Body of pancreas (tissue), 4 donors: ENCODE measurements at places on chromosomes 1 and 21.
A peak's percentile ranks its signal among the peaks of the same experiment; 100 is the strongest.

DNA sequence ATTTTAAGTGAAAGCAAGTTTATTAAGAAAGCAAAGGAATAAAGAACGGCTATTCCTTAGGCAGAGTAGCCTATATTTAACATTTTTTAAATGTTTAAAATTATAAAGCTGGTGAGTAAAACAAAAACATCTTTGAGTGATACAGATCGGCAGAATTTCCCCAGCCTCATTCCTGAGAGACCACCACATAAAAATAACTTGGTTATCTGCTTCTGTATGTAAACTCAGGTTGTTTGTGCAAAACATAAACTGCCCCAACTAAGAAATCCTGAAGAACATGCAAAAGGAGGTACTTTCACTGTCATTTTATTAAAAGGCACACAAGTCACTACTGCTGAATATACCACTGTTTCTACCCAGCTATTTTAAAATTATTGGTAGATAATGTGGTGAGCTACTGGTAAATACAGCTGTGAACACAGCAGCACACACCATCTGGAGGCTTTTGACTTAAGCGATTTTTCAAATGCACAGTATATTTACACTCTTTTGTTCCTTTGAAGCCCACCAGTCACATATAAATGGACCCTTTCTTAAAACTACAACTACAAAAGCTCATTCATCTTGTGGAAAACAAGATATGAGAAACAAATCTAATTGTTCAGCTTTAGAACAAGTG, 119.3 kb downstream of the RERE start:
- no peak for DNase-seq

DNA sequence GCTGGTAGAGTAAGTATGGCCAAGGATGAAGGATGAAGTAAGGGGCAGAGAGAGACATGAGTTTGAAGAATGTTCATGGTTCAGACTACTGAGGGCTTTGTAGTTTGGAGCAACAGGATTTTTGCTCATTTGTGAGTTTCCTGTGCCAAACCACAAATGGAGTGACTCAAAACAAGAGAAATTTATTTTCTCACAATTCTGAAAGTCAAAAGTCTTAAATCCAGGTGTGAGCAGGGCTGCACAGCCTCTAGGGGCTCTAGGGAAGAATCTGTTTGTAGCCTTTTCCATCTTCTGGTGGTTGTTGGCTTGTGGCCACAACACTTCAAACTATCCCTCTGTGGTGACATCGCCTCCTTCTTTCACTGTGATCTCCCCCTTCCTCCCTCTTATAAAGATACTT, 58.9 kb downstream of the RHOU start:
- no peak for DNase-seq

- DNase-seq: peak; percentile 45
Measured at GRCh38 chr1:108643492-108644335, 17.2 kb downstream of the HENMT1 start.

- DNase-seq: no peak
Measured at GRCh38 chr1:235289859-235290739, 37.9 kb downstream of the ARID4B start.

DNA sequence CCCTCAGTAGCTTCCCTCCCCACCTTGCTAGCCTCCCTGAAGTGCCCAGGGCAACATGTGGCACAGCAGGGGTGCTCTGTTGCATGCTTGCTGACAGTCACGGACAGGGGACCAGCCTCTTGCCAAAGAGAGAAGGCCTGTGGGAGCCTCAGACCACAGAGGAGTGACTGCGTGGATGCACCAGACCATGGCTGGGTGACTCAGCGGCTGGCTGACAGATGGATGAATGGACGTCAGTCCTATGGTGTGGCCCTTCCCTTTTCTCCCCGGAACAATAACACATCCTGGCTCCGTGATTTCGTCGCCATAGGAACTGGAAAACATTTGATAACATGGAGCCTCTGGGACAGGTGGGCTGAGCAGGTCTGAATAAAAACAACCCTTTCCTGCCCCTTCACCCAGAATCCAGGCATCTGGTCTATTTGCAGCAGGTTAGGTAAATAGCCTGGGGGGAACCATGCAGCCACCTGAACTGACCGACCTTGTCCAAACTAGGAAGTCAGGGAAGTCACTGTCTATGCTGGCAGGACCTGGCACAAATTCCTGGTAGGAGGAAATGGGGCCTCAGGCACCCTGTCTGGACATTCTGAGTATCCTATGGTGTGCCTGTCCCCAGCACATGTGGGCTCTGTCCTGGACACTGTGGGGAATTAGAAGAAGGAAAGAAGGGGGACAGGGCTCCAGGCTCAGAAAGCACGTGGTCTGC, 53.3 kb downstream of the NENF start:
- DNase-seq: peak; percentile 56

- DNase-seq: no peak
Measured at GRCh38 chr1:155110826-155111225, 16.9 kb upstream of the EFNA1 start.

- DNase-seq: no peak
Measured at GRCh38 chr1:116356673-116357072, 16.4 kb upstream of the ATP1A1 start.

DNA sequence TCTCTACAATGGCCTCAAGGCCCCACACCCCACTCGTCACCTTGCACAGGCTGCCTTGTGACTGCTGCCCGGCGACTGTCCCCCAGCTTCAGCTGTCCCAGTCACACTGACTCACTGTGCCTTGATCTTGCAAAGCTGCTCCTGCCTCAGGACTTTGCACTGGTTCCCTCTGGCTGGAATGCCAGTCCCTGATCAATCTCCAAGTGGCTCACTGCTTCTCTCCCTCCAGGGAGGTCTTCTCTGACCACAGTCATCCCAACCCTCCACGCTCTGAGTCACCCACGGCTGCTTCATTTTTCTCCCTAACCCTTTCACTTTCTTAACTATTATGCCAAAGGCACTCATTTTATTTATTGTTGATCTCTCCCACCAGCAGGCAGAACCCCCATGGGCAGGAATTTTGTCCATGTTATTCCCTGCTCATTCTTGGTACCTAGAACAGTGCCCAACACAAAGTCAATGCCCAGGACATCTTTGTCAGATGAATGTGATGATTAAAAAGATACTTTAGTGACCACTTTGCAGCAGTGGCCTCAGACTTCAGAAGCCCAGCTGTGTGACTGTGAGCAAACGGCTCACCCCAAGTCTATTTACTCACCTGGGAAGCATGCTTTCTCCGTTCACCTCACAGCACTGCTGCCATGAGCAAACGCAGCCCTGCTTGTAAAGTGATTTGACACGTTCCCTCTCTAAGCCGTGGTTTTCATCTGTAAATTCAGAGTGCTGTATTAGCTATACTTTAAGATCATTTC, 53.4 kb downstream of the ZBTB18 start:
- no peak for DNase-seq

GRCh38 chr1:205258719-205259118, 31.0 kb downstream of the TMCC2 start:
- no peak for DNase-seq

DNA sequence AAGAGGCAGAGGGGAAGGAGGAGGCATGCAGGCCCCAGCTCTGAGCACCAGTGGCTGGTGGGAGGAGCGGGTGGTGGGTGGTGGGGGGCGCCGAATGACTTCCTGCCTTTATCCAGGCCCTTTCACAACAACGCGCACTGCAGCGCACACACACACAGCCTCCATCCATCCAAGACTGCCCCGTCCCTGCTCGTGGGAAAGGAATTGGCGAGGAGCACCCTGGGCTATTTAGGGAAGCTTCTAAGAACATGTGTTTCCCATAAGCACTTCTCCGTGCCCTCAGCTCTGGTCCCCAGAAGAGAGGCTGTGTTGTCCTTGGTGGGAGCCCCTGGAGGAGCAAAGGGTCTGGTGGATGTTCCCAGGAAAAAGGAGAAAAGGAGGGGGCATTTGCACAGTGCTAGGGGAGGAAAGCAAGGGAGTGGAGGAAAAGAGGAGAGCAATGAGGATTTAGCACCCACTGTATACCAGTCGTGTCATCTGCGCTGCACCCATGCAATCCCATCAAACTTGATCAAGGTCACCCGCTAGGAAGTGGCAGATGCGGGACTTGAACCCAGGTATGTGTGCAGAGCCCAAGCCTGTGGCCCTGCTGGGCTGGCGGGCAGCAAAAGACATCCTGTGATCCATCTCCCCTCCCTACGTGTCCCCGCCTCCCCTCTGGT, 28.1 kb downstream of the EPHA2 start:
- no peak for DNase-seq

DNA sequence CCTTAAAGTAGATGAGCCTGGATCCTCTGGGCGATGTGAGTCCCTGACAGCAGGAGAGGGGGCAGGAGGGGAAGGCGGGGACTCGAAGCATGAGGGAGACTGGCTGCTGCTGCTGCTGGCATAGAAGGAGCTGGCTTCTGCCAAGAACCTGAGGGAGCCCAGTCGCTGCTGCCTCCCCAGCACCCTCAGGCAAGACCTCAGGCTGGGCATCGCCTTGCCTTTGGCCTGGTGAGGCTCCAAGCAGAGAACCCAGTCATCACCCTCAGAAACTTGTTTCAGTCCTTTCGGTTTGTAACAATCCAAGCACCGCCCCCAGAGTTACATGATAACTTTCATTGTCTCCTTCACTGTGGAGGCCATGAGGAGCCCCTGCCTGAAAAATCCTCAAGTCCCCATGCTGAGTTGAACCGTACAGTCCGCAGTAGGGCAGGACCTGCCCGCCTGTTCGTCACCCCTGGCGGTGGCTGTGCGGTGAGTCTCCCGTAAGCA, 38.8 kb downstream of the POFUT2 start:
- DNase-seq: no peak

DNA sequence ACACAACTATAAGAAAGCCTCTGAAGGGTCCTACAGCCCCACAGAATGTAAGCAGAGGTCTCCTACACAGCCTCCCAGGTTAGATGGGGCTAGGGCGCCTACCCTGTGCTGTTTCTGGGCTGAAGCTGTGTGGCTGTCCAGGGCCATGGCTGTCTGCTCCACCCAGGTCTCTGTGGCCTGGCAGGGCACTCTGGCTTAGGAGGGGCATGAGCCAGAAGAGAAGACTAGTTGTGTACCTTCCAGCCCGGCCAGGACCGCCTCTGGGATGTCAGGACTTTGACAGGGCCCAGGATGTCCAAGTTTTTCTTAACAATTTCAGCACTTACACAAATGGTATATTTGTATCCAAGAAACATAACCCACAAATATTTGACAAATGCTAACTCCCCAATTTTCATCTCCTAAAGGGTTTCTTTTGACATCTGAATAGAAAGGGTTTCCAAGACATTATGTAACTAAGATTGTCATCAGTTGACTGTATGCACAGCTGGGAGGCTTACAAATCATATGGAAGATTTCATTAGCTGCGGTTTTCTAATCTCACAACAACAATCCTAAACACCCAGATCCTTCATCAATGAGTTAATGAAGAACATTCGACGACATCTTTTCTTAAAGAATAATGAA, 80.5 kb downstream of the HSF2BP start:
- DNase-seq: peak; percentile 26

DNA sequence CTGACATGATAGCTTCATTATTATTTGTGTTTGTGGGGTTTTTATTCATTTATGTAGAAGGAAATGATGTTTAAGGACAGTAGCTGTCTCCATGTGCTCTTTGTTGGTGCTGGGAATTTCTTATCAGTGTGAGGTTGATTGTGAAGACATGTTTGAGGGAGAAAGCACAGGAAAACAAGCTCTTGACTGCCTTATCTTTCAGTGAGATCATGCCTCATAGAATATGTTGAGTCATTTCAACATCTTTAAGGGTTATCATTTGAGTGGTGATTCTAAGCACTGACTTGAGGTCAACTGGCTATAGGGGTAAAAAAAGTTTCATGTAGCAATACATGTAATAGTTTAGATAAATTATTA, 405.1 kb upstream of the ADAMTS5 start:
- no peak for DNase-seq

DNA sequence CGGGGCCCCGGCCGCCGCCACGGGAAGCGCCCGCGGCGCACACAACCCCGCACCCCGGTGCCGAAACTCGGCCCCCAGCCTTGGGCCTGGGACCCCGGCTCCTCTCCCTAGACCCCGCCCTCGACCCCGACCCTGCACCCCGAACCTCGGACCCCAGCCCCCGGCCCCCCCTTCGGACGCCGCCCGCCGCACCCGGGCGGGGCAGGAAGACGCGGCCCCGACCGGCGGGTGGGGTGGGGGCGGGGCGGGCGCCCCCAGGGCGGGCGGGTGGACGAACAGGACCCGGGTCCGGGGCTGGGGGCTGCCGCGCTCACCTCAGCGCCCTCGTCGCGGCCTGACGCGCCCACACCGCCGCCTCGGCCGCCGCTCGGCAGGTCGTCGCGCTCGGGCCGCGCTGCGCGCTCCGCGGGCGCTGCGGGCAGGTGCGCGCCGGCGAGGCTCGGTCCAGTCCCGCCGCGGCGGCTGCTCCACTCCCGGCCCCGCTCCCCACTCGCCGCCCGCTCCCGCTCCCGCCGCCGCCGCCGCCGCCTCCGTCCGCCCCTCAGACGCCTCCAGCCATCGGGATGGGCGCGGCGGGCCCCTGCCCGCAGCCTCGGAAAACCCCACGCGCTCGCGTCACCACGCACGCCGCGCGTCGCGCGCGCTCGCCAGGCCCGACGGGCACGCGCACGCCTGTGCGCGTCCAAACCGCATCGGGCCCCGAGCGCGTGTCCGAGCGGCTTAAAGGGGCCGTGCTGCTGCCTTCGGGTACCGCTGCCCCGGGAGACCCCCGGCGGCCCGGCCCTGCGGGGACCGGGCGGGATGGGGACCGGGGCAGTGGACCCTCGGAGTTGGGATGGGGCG, at the start of gene GNB1:
GNB1 (minus strand) TSS at position 582 of the 843 bp plus-strand sequence. CDS start 65,634 bp downstream, outside the sequence.
- peak; percentile 84 for DNase-seq

- no peak for DNase-seq
Measured at GRCh38 chr1:51660580-51660979, 43.7 kb downstream of the OSBPL9 start.

GRCh38 chr1:155091071-155092051, 12.7 kb downstream of the EFNA3 start:
- peak; percentile 75 for DNase-seq

DNA sequence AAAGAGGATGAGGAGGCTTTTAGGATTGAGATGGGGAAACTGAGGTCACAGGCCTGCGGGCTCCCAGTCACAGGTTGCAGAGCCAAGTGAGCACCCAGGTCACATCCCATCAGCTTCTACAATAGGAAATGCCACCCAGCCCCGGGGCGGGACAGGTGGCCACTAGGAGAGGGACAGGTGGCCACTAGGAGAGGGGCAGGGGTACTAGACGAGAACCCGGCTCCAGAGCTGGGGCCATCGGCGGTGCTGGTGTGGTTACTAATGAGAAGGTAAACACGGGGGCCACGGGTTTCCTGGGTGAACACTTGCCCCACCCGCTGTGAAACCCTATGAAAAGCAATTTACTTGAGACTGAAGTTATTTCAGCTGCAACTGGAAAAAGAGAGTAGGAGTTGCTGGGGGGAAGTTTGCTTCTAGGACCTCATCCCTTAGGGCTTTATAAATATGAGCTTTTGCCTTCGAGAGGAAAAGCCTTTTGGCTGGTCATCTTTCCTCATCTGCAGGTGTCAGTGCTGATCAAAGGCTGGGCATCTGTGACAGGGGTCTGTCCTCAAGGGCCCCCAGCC, 52.5 kb downstream of the MRPL37 start:
- DNase-seq: no peak

DNA sequence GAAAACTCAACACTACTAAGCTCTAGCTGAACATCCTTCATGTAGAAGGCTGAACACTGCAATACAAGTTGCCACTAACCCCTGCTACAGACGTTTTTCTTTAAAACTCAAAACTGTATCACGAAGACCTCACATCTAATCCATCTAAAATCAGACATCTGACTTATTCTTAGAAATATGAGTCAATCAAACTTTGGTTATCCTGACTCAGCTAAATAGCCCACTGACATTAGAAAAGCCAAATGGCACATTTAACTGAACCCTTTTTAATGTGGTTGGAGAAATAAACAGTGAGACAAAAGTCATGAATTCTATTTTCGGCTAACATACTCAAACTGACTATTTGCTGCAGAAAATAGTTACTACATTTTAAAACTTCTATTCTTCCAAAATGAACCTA, 35.6 kb downstream of the WLS start:
- DNase-seq: no peak
